ENCODE measurements at places on chromosomes 2 and 18.

GRCh38 chr2:191481305-191482070 lies 196.4 kb upstream of the NABP1 start:
- no peak for DNase-seq

- DNase-seq: no peak
These were observed 124.4 kb upstream of the PXDN start for GRCh38 chr2:1868683-1869141.

GRCh38 chr18:3451183-3451988 lies 1.4 kb downstream of the TGIF1 start:
- DNase-seq: peak; percentile 84

GRCh38 chr2:46229134-46230063 lies 67.8 kb upstream of the EPAS1 start:
- DNase-seq: no peak

All from stimulated activated CD8-positive, alpha-beta memory T cell treated with anti-CD3 and anti-CD28 coated beads, Interleukin-4, amount 100 ng/mL, for 24 hours (primary cell).